Fibroblast of the aortic adventitia (primary cell): ENCODE measurements at places on chromosomes 16 and 17. TPM values are rescaled to one million over a fixed set of nuclear protein-coding genes. Genes with fewer than 3 reads are reported as not detected.

DNA sequence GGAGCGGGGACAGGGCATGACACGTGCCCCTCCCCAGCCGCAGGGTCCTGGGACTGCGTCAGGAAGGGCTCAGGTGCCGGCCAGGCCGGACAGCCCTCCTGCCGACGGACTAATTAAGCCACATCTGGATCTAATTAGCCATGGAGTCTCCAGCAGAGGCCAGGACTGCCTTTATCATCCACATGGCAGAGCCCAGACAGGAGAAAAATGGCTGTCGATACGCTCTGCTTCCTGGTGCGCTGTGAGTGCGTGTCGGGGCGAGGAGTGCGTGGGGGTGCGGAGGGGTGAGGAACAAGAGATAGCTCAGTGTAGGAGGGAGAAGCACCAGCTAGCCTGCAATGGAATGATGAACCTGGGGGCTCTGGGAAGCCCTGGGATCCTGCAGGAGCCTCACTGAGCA is 218.8 kb downstream of the IRF8 start:
- peak; percentile 27 for DNase-seq

BOLA2 gene
- 23.0 and 23.5 TPM in 2 replicates for total RNA-seq

DNA sequence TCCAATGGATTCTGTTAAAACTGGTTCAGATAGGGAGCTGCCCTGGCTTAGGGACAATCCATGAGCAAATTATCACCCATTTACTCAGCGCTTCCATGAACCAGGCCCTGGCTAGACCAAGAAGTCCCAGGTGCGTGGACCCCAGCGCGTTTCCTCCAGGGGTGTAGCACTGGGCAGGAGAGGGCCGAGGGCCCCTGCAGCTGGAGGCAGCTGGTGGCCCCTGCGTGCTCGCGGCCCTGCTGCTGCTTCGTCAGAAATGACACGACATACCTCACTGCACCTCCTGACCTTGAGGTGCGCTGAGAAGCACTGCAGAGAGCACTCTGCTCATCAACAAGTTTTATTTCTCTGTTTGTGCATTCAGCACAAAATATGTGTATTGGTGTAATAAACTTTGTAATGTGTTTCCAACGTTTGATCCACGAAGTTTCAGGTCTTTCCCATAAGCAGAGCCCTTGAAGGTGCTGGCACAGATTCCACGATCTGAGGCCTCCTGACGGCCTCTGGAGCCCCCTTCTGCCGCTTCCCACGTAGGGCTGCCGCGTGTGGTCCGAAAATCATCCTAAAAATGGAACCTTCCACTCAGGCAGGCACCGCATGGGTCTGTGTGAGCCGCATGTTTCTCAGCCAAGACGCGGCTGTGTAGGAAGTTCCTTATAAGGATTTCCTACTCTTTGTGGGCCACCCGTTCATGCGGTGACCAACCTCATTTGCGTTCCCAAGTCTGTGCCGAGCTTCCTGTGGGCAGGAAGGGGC is 50.8 kb upstream of the ZCCHC14 start:
- DNase-seq, result peak; percentile 54

DPEP1 gene
- not detected in 2 replicates for total RNA-seq

MYH8 gene
- total RNA-seq, result not detected in 2 replicates

DNA sequence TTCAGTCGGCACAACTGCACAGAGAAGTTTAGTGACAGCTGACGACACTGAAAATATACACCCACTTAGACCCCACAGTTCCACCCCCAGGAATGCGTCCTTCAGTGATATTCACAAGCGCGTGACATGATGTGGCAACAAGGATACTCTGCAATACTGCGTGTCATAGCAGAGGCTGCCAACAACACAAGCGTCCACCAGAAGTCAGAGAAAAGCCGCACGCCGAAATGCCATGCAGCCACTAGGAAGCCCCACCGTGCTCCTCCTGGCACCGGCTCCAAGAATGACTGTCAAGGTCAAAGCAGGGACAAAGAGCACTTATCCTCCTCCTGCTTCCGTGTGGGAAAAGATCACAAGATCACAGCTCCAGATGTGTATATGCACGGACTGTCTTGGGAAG is 3.5 kb downstream of the ATP2A3 start:
- no peak for DNase-seq

GRCh38 chr16:65745-66144 is 6.7 kb downstream of the RHBDF1 start:
- peak; percentile 75 for DNase-seq

DNA sequence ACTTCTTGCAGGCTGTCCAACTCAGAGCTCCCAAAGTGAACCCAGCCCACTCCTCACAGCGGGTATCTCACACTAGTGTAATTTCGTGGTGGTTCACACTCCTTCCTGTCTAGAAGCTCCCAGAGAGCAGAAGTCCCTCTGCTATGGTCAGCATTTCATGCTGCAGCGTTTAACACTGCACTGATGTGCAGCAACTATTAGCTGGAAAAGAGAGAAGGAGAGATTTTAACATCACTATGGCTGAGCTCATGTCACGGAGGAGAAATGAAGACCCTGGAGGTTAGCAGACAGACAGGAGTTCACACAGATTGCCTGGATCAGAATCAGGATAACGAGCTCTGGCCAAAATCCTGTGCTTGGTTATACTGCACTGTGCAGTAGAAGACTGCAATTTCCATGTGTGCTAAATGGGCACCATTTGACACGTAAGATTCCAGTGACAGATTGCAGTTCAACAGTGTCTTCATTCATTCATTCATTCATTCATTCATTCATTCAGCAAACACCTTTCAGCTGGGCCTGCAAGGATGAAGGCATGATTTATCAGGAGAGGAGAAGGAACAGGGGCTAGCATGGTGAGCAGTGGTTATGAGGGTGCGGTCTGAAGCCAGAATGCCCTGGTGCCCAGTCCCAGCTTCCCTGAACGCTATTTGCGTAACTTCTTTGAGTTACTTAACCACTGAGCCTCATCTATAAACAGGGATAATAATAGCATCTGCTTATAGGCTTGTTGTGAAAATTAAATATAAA is 5.3 kb upstream of the CCL1 start:
- no peak for DNase-seq

CCL8 gene
- total RNA-seq, result not detected in 2 replicates

PLA2G10 gene
- total RNA-seq, result not detected in 2 replicates

DNA sequence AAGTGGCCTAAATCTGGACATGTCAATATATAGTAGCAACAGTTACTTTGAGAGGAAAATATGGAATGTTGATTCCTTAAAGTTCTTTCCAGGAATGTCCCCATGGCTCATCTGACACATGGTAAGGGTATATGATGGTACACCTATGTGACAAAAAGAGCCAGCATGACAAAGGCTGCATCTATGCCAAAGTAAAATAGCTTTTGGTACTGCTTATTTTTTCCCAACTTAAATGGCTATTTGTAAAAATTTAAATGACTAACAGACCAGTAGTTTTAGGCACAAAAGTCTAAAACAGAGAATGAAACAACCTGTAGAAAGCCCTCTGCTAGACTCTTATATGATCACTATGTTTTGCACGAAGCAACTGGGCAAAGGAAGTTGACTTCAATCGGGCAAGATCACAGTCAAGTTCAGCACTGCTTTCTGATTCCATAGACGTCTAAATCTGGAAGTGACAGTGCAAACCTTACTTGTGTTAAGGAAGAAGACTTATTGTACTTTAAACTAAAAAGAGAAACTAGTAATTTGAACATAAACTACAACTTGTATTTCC is 135.1 kb downstream of the SKAP1 start:
- DNase-seq, result no peak

- DNase-seq, result no peak
Measured at GRCh38 chr17:40730970-40731369, 24.2 kb downstream of the KRT25 start.

CCL2 gene
- 11.1 and 109 TPM in 2 replicates for total RNA-seq

CHST5 gene
- total RNA-seq, result 0.09 TPM in 1 of 2 replicates, not detected in the other

DNA sequence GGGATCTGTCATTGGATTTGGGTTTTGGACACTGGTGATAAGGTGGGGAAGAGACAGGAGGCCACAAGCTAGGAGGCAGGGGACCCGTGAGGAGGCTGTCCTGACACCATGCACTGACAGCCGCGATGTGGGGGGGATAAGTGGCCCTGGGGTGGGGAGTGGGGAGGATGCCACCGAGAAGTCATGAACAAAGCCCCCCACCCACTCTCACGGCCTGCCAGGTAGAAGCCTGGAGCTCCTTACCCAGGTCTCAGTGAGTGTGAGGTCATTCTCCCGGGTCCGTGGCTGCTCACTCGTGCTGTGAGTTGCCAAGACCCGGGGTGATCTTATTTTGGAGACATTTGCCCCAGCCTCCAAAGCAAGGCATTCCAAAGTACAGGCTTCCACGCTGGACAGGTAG is 165.9 kb upstream of the TNRC6C start:
- no peak for DNase-seq
